ENCODE measurements at places on chromosomes 5 and 9.

- DNase-seq: no peak
These were observed 79.8 kb downstream of the MUSK start for GRCh38 chr9:110748251-110748893.

GRCh38 chr9:110290001-110290400 is 33.7 kb upstream of the TXN start:
- DNase-seq: no peak

DNA sequence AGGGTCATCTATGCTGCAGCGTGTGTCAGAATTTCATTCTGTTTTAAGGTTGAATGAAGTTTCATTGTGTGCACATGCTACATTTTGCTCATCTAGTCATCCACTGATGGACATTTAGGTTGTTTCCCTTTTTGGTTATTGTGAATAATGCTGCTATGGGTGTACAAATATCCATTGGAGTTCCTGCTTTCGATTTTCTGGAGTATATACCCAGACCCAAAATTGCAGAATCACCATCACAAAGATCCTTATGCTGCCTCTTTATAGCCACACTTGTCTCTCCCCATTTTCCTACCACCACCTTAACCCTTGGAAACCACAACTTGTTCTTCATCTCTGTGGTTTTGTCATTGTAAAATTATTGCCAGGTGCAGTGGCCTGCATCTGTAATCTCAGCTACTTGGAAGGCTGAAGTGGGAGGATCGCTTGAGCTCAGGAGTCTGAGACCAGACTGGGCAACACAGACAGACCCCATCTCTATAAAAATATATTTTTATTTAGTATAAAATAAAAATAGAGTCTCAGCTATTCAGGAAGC is 166.2 kb downstream of the HSD17B3 start:
- DNase-seq: no peak

DNA sequence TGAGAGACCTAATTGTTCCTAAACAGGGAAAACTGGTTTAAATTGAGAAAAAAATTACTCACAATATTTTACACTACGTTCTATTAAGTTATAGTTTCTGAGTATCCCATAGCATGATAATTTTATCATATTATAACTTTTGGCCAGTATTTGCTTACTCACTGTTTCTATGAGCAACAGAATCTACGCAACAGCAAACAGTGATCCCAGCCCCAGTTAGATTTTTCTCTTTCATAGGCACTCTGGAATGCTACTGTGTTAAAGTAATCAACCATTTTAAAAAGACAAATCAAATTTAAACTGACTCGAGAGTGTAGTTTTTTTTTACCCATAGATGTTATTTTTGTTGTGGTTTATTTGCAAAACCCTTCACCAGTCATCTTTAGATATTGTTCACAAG is 107.2 kb downstream of the XRCC4 start:
- no peak for DNase-seq

- DNase-seq: no peak
These were observed 442 bp downstream of the ZNF510 start for GRCh38 chr9:96777426-96777864.

- no peak for DNase-seq
These were observed 35.4 kb upstream of the GDNF start for GRCh38 chr5:37875051-37875787.

- DNase-seq: no peak
These were observed 10.1 kb upstream of the C1QTNF3 start for GRCh38 chr5:34053133-34053532.

DNA sequence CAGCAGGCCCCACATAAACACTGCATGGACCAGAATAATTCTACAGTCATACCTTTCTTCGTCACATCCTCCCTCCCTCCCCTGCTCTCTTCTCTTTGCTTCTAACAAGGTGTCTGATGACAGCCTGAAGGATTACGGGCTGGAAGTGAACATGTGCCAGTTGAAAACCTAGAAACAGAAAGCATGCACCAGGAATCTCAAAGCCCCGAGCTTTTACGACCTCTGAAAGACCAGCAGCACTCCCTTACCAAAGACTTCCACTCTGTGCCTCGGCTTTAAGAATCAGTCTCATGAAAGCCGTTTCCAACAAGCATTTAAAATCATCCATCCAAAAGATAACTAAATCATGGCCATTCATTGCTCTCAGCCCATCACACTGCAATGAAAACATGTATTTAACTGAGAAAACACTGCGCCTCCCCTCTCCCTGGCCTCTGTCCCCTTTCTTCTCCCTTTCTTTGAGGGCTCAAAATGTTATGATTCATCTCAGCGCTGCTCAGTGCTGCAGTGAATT is 21.3 kb downstream of the MSX2 start:
- no peak for DNase-seq

- no peak for DNase-seq
These were observed 7.4 kb downstream of the KIF12 start for GRCh38 chr9:114091711-114092110.

DNA sequence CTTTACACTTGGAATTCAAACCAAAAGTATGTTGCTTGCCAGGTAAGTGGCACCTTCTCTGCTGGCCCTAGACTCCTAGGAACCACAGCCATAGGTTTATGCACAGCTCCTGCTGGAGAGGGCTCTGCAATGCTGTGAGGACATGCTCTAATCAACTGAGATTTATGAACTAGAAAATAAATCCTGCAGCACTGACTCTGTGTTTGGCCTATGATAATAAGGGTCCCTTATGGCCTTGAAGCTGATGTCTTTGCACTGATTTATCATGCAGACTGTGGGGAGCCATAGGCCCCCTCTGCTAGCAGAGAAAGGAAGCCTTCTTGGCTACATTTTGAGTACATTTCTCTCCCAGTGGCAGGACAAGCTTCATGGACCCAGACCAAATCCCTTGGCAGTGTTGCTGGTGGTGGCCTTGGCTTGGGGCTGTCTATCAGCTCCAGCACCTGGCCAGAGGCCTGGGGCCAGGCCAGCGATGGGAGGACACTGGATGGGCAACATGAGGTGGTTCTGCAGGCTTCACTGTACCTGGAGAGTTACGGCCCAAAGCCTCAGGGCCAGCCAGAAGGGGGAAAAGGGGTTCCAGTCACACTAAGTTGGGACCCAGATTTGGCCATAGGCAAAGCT is 178.0 kb downstream of the SEMA6A start:
- no peak for DNase-seq

DNA sequence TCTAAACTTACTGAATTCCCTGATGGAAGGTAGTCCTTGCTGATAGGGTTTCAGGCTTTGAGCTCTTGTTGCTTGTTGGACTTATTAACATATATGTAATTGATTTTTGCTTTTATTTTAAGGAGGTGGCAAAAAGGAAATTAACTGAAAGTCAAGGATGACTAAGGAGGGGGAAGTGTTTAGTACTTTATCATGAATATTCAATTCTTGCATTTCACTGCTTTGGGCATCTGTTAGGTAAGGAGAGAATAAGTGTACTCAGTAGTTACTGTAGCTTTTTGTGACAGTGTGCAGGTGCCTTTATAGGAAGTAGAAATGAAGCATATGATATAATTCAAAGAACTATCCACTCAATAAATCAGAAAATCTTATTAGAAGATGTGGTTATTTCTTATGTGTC is 47.1 kb downstream of the DMXL1 start:
- no peak for DNase-seq

GRCh38 chr9:133073086-133074014 is 11.6 kb downstream of the CEL start:
- DNase-seq: no peak

DNA sequence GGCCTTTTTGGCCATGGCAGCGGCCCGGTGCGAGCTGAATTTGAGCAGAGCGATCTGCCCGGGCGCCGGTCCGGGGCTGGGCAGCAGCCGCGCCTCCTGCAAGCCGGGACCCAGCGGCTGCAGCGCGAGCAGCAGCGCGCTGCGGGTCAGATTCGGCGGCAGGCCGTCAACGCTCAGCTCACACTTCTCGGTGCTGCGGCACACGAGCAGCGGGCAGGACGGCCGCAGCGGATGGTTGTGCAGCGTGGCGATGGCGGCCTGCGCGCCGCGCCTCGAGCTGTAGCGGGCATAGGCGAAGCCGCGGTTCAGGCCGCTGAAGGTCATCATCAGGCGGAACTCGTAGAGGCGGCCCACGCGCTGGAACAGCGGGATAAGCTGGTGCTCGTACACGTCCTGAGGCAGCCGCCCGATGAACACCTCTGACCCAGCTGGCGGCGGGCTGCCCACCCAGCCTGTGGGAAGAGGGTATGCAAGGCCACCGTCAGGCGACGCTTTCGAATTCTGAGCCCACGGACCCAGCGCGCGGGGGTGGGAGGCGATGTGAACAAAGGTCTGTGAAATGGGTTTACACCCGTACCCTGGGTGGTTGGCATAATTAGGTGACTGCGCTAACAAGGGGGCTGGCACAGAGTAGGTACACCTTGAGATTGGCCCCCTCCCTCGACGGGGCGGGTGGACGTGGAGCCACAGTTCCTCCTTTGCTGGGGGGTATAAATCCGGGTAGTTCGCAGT is 755 bp downstream of the DND1 start:
- DNase-seq: no peak

All from activated T-helper 2 cell treated with anti-CD3 and anti-CD28 coated beads, Interferon-gamma antibody, Interleukin-2, Interleukin-4, amounts not matched to agents 10 μg/mL and 5 μg/mL and 100 μg/mL, durations not matched to agents 14 hours and 24 hours and 36 hours (primary cell).